Mononuclear cell (primary cell): ENCODE measurements at places on chromosomes 3 and 15. TPM values are rescaled to one million over a fixed set of nuclear protein-coding genes. Genes with fewer than 3 reads are reported as not detected.

Gene DNAH12
- total RNA-seq, result 0.63 TPM

Gene UBA7
- 57.9 TPM for total RNA-seq

Gene EPB42
- 0.10 TPM for total RNA-seq

Gene STAC
- total RNA-seq, result under 0.01 TPM

Gene TAGLN3
- not detected for total RNA-seq

Gene CACNA1D
- 0.84 TPM for total RNA-seq

Gene ZNF654
- total RNA-seq, result 21.6 TPM

Gene CHRNA3
- not detected for total RNA-seq

Gene BTLA
- 18.1 TPM for total RNA-seq

Gene NMNAT3
- 1.5 TPM for total RNA-seq

Gene CD200
- total RNA-seq, result 6.9 TPM
